ENCODE measurements at places on chromosomes 1 and 21.

- DNase-seq = no peak
Measured at GRCh38 chr1:170415710-170416372, 116.1 kb upstream of the GORAB start.

GRCh38 chr1:218946147-218946546 lies 227.5 kb upstream of the LYPLAL1 start:
- DNase-seq = no peak

DNA sequence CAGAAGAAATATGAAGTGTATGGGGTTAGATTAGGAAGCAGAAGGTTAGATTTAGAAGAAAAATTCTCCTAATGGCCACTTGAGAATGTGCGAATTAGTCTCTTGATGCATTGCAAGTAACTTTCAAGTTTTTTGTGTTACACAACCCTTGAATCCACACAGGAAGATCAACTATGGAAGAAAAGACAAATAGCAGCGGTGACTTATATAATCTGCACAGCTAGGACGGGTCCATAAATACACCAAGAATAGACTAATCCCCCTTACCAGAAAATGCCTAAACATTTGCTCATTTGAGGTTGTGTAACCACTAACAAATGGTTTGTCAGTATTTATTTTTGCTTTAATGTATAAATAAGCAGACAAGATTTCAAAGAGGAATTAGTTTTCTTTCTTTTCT lies 182.6 kb downstream of the TGFB2 start:
- no peak for DNase-seq

DNA sequence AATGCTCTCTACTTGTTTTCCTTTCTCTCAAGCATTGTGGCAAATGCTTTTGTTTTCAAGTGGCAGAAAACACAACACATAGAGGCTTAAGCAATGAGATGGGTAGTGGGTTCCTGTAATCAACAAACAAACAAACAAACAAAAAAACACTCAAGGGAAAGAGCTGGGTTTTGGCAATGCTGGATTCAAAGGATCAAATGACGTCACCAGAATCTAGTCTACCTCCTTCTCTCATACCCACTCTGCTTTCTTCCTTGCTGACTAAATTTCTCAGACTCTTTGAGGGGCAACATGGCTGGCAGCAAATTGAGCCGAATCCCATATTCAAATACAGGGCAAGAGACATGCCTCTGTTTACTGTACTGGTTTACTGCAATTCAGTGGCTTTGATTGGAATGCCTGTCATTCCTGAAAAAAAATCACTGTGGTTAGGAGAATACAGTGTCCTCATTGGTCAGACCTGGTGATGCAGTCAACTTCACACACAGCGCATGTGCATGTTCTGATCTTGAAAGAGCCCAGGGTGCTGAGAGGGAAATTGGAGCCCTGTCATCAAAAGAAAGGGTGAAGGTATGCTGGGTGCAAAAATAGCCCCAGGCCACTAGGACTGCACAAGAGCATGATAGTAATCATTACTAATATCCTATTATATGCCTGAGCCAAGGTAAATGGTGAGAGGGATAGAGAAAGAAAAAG lies 356.2 kb downstream of the KCTD3 start:
- DNase-seq = no peak

- no peak for DNase-seq
Measured at GRCh38 chr1:32724678-32725614, 22.4 kb upstream of the SYNC start.

- DNase-seq = peak; percentile 45
Measured at GRCh38 chr21:17848228-17848627, 29.1 kb upstream of the C21orf91 start.

GRCh38 chr1:211925016-211925415 lies 94.5 kb upstream of the LPGAT1 start:
- DNase-seq = no peak

GRCh38 chr1:39272027-39272797 lies 67.7 kb downstream of the MACF1 start:
- no peak for DNase-seq

- DNase-seq = no peak
Measured at GRCh38 chr1:167099851-167100250, 6.0 kb downstream of the STYXL2 start.

- peak; percentile 54 for DNase-seq
Measured at GRCh38 chr1:179021873-179022272, 3.8 kb upstream of the FAM20B start.

GRCh38 chr1:226989085-226989920 lies 49.2 kb downstream of the COQ8A start:
- DNase-seq = no peak

DNA sequence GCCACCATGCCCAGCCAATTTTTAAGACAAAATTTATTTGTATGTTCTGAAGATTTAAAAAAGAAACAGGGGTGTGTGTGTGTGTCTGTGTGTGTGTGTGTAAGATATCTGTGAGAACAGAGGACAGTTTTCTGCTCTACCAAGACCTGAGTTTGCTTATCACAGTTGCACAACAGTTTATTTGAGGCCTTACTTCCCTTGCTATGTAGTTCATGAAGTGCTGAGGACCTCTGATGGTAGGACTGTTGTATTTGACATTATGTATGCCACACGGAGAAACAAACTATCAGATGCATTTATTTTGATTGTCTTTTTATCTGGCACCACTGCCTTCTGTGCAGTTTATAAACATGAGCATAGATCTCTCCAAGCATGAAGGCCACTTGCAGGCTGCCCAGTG lies 355.2 kb downstream of the PBX1 start:
- DNase-seq = no peak

DNA sequence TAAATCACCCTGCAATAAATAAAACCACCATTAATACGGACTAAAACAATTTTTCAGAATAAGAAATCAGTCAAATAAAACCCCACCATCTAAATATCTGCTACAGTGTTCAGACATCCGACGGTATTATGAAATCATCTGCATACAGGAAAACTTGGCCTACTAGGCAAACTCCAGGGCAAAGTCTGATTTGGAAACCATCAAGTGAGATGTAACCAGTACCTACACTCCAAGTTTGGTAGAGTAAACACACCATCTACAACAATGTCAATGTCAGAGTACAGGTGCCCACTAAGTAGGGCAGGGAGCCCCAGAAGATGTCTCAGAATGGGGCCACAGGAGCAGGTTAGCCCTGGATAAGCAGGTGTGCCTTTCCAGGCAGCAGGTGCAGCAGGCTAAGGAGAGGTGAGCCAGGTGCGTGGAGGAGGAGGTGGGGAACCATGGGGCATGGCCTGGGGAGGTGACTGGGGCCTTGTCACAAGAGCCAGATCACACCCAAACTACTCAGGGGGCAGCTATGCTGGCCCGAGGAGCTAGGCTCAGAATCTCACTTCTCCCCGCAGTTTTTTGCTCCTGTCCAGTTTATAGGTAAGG lies 59.6 kb downstream of the CAPZB start:
- DNase-seq = no peak

GRCh38 chr1:24414775-24415333 lies 748 bp upstream of the NIPAL3 start:
- DNase-seq = no peak

DNA sequence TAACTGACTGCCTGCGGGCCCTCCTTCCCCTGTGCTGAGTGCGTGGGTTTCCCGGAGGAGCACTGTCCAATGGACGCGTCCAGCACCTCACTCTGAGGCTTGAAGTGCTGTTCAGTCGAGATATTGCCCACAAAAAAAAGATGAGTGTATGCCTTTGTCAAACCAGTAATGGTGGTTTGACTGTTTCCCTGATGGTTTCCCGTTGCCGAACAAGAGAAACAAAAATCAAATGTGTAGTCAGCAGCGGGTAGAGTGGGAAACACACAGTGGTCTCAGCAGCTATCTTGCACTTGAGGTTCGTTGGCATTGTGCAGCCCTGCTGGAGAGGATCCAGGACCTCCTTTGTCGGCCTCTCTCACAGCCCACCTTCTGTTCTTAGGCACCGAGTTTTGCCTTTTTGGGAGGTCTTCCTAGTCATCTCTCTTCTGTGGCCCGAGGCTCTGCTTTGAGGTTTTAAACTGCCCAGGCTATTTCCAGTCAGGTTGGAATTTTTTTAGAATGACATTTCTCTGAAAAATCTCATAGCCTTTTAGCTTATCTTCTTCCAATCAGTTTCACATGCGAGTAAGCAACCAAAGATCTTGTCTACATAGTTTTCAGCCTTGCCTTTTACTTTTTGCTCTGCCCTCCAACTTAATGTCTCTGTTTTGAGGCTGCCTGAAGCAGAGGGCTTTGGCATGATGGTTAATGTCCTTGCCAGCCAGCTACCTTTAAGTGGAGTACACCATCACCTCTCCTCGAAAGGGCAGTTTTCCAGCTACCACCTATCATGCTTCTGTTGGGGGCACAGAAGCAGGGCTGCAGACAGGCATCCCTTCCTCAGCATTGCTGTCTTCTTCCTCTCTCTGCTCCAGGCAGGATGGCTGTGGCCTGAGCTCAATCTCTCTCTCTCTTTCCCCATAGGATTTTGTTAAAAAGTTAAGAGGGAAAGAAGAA lies 132.3 kb downstream of the URB2 start:
- no peak for DNase-seq

GRCh38 chr1:150213170-150214098 lies 22.5 kb downstream of the ANP32E start:
- DNase-seq = peak; percentile 97

GRCh38 chr1:179251675-179252074 lies 22.2 kb upstream of the ABL2 start:
- no peak for DNase-seq

DNA sequence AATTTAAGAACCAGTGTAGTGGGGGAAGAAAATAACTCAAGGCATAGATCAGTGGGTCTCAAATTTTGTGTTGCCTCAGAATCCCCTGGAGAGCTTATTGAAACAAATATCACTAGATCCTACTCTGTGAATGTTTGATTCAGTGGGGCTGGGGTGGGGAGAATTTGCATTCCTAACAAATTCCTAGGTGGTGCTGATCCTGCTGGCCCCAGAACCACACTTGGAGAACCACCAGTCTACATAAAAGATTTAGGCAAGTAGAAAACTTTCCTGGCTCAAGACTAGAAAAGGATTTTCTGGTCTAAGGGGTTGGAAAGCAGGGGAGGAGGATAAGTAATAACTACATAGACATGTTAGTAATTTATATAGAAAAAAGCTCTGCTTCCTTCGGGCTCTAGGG lies 34.1 kb upstream of the C1orf21 start:
- no peak for DNase-seq

GRCh38 chr1:110713221-110713620 lies 38.5 kb upstream of the KCNA3 start:
- no peak for DNase-seq

GRCh38 chr1:113282893-113283285 lies 107.4 kb upstream of the MAGI3 start:
- DNase-seq = no peak

- peak; percentile 44 for DNase-seq
Measured at GRCh38 chr21:38920631-38921398, 115.1 kb downstream of the ETS2 start.

GRCh38 chr1:156926175-156926574 lies 5.7 kb downstream of the LRRC71 start:
- no peak for DNase-seq

DNA sequence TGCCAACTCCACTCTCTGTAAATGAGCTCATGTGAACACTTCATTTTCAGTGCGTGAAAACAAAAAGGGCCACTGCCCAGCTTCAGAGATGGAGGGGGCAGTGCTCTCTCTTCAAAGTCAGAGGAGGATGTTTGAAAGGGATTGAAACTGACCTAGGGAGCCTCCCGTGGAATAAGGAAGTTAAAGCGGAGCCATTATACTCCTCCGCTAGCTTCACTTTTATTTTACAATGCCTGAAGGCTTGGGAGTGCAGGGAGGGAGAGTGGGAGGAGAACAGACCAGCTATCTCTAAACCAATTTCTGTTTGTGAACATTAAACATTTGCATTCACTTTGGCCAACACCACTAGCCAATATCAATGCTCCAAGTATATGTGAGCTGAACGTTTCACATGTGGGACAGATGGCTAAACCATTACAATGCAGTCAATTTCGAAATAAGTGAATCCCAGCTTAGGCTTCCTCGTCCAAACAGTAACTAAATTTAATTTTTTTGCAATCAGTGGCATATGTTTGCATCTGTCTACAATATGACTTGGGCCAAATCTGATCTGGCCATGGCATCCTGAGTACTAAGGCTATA lies 126.9 kb downstream of the ESRRG start:
- DNase-seq = no peak

- no peak for DNase-seq
Measured at GRCh38 chr1:199089393-199090122, 450.7 kb downstream of the PTPRC start.

DNA sequence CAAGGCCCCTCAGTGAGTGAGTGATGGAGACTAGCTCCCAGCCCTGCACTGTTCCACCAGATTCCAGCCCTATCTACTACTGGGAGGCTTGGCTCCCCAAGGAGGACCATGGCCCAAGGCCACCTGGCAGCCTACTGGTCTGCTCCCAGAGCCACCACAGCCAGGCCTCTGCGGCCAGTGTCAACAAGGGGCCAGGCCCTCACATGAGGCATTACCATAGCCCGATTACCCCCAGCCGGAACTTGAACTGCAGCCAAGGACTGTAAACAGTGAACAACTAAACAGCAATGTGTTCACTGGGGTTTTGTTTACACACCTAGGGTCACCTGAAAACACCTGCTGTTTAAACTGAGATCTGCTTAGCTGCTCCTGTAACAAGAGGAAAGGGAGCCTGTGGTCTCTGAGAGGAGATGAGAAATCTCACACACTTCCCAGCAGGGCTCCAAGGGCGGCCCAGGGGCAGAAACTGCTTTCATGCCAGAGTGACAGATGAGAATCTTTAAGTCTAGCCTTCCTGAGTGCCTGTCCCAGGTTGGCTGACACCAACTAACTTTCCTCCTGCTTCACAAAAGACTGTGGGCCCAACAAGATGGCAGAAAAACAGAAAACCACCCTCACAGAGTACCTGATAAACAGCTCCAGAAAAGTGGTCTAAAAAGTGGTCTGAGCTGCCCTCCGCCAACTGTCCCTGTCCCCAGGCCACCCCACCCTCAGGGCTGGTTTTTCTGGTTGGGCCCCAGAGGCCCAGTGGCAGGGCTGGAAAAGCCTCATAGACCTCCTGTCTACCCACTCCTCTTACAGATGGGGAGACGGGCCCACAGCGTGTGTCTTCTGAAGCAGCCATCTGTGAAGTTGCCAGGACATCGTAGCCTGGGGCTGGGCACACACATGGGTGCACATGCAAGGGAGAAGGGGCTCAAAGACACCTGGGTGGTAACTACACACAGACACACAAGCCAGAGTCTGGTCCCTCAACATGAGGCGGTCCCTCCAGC lies 28.8 kb downstream of the MEF2D start:
- no peak for DNase-seq

DNA sequence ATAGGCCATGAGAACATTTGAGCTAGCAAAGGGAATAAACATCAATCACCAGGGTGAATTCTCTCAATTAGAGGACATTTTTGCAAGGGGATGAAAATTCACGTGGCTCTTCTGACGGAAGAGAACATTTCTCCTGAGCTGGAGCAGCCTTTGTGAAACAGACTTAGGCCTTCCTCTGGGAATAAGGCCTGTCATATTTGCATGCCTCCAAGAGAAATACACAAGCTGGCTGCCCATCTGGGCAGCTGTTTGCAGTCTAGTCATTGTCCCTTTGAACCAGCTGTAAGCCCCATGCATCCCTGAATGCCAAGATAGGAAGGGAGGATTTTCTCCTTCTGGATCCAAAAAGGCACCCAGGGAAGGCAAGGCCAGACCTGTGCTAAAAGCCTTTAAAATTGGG lies 5.5 kb downstream of the LEMD1 start:
- DNase-seq = no peak

- DNase-seq = no peak
Measured at GRCh38 chr21:39057121-39057520, 126.1 kb downstream of the PSMG1 start.

All from right forelimb (tissue), 1 donor.